ENCODE measurements at places on chromosomes 6 and 20.

DNA sequence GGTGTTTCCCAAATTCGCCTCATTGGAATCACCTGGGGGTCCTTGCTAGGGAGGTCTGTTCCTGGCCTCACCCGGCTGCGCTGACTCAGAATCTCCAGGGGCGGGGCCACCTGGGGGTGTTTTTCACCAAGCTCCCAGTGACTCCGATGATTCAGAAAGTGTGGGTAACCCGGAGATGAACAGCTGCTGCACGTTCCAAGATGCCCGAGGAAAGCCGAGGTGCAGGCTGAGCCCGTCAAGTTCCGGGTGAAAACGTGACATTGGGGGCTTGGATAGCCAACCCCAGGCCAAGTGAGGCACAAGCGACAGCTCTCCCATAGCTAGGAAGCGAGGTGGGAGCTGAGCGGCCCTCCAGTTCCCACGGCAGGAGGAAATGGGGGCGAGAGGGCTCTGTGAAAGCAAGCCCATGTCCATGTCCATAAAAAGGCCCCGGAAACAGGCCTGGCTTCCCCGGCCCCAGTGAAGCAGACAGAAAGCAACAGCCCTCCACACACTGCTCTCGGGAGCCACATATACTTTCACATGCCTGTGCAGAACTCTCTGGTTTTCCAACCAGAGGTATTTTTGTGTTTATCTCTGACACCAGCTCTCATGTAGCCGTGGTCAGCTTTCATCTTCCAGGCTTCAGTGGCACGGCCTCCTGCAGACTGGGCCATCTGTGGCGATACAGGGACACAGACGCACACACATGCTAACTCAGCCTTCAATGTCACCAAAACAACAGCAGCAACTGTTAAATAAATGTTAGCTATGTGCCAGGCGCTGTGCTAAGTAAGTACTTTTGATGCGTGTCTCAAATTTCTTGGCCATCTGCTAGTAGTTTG is 90.7 kb upstream of the CCDC28A start:
- DNase-seq: no peak

DNA sequence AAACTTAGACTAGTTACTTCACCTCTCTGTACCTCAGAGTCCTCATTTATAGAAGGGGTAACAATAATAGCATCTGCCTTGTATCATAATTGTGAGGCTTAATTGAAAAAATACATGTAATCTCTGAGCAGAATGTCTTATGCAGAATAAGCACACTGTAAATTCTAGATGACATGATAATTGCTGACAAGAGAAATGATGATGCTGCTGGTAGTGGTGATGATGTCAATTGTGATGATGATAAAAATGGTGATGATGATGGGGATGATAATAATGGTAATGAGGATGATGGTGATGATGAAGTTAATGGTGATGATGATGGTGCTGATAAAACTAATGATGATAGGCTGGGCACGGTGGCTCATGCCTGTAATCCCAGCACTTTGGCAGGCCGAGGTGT is 346.1 kb upstream of the CDH4 start:
- DNase-seq: no peak

DNA sequence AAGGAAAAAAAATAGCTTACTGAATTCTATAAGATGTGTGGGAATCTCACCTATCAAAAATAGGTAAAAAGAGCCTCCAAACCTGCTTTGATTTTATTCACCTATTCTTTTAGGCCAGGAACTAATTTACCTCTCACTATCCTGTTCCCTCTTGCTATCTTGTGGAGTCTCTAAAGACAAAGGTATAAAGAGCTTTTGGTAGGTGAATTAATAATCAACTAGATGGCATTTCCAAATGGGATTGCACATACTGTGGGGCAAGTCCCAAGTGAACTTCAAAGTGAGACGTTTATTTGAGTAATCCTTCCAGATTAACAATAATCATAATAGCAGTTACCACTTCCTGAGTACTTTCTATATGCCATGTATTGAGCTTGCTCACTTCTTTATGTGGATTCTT is 2.8 kb downstream of the FAM8A1 start:
- DNase-seq: peak; percentile 58

DNA sequence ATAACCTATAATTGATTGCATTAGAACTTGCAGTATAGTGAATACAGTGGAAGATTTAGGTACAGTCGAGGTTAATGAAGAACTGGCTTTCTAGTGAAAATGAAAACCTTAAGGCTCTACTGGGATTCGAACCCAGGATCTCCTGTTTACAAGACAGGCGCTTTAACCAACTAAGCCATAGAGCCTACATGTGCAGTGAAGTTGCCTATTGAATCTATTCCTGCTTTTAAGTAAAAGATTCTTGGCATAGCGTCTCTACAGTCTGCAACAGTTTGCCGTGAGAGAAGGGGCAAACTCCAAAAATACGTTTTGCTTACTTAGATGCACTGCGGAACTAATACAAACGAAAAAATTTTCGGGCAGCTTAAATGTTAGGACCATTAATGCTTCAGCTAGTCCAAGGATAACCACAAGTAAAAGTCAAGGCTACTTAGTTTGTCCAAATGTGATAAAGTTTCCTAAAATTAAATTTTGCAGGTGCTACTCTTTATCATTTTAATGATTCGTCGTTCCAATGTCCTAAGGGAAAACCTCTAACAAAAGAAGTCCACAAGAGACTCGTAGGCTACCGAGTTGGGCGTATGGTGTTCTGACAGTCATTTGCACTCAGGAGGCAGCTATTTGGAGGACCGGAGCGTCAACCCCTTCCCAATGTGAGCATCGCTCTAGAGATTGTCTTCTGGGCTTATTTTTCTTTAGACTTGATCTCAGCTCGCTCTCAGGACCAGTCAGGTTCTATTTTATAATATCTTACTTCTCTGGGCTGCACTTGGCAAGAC is 31.3 kb upstream of the ZSCAN23 start:
- DNase-seq: peak; percentile 92

GRCh38 chr6:96014846-96015517 is 792 bp upstream of the FUT9 start:
- no peak for DNase-seq

GRCh38 chr20:59994697-59995122 is 36.5 kb downstream of the CDH26 start:
- peak; percentile 70 for DNase-seq

DNA sequence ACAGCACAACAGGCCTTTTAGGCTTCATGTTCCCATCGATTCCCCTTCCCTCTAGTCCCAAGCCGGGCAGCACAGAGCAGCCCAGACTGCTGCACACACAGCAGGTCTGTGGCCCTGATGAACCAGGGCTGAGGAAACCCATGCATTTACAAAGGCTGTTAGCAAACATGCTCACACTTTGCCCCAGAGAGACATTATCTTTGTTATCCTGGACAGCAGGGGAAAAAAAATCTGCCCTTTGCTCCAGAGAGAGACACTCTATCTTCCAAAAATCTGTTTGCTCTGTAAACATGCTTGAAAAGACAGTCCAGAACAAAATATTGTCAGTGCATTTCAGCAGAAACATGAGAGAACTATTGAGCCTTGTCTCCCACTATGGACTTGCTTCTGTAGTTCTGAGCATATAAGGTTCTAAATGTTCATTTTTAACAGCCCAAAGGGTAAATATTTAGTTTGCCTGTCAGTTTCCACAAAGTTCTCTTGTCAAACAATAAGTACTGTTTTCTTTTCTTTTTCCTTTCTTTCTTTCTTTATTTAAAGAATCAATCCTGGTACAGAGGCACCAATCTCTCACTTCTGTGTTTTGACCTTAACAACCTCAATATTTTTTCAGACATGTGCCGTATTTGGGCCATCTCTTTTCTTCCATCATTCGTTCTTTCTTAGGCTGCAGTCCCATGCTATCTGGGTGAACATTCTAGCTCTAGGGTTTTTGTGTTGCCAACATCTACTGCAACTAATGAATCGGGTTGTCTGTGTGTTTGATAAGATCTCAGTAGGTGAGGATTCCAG is 468.0 kb downstream of the EPM2A start:
- DNase-seq: no peak

DNA sequence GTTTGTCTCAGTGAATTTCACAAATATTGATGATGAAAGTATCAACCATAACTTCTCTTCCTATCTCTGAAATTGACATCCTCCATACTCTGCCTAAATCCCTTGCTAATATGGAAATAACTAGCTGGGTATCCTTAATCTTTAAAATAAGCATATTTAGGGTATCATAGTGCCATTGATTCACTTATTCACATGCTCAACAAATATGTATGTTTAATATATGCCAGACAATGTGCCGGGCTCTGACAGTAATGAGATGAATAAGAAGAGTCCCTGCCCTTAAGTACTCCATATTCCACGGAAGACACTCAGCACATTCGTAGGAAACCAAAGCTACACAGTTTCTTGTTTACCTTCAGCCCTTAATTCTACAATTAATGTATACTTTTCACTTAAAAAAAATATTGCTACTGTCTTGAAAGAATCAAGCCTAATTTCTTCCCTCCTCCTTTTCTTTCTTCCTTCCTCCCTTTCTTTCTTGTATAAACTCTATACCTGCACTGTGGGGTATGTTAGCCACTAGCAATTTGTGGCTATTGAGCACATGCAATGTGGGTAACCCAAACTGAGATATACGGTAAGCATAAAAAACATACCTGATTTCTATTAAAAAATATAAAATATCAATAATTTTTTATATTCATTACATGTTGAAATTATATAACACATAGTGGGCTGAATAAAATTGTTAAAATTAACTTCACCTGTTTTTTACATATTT is 42.8 kb upstream of the STXBP5 start:
- no peak for DNase-seq

All from kidney tubule cell (primary cell).